Gastroesophageal sphincter (tissue), 4 donors: ENCODE measurements at places on chromosomes 6 and 20. TPM values are rescaled to one million over a fixed set of nuclear protein-coding genes. Genes with fewer than 3 reads are reported as not detected.
A peak's percentile ranks its signal among the peaks of the same experiment; 100 is the strongest.

ZBTB24 gene
- total RNA-seq = 6.8 TPM

WFDC2 gene
- not detected for total RNA-seq

POPDC3 gene
- total RNA-seq = 1.5 TPM

RBBP8NL gene
- not detected for total RNA-seq

- no peaks in the 10 kb centered on the region for H3K36me3 ChIP-seq
- H3K4me3 ChIP-seq = no peak overlapping the region
- H3K27ac ChIP-seq = no peak overlapping the region
- H3K27me3 ChIP-seq = no peaks in the 10 kb centered on the region
- ATAC-seq = no peak
- no peaks in the 10 kb centered on the region for H3K4me1 ChIP-seq
Observed at GRCh38 chr20:11581271-11581670, 336.4 kb upstream of the BTBD3 start.

GRCh38 chr6:112163295-112164257 lies 76.2 kb downstream of the FAM229B start:
- H3K36me3 ChIP-seq = peaks cover 11% of the 10 kb centered on the region
- H3K27me3 ChIP-seq = no peaks in the 10 kb centered on the region
- H3K4me1 ChIP-seq = no peaks in the 10 kb centered on the region
- ATAC-seq = peak; percentile 66
- peak overlapping the region; percentile 21 for H3K27ac ChIP-seq

DNA sequence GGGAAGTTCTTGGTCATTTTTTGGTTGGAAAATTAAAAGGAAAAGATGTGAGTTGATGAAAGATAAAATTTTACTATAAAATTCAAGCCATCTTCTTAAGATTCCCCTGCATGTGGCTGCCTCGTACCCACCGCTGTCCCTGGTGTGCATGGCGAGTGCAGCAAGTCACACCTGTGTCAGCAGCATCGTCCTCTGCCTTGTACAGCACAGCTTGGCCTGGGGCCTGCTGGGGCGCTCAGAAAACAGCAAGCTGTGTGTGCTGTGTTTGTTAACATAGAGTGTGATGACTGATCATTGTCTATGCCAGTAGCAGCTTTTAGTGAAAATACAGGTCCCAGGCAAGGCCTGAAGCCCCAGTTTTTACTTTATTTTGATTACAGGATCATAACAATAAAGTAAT lies 56.7 kb downstream of the FAM120B start:
- H3K27ac ChIP-seq = no peak overlapping the region
- H3K36me3 ChIP-seq = no peaks in the 10 kb centered on the region
- H3K4me3 ChIP-seq = no peak overlapping the region
- H3K27me3 ChIP-seq = no peaks in the 10 kb centered on the region
- no peak for ATAC-seq
- H3K4me1 ChIP-seq = no peaks in the 10 kb centered on the region

DNA sequence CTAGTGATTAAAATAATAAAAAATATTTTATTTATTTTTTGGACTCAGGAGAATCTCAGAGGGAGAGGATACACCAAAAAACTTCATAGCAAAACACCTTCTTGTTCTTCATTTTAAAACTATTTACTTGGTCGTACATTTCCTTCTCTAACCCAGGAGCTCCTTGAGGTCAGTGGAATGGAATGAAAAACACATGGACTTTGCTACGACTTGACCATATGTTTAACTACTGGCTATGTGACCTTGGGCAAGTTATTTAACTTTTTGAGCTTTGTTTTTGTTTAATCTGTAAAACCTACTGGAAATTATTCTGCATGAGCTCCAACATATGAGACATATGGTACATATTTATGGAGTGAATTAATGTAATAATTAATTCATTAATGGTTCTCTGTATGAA lies 1005.5 kb upstream of the CITED2 start:
- H3K4me3 ChIP-seq = no peak overlapping the region
- H3K27ac ChIP-seq = no peak overlapping the region
- no peaks in the 10 kb centered on the region for H3K4me1 ChIP-seq
- H3K27me3 ChIP-seq = no peaks in the 10 kb centered on the region

GRCh38 chr6:165858586-165858985 lies 195.5 kb upstream of the PDE10A start:
- no peak overlapping the region for H3K27ac ChIP-seq
- H3K4me1 ChIP-seq = no peaks in the 10 kb centered on the region

GRCh38 chr6:16316741-16317251 lies 78.4 kb downstream of the GMPR start:
- no peak overlapping the region for H3K27ac ChIP-seq
- H3K4me1 ChIP-seq = peaks cover 28% of the 10 kb centered on the region
- H3K36me3 ChIP-seq = no peaks in the 10 kb centered on the region
- ATAC-seq = no peak
- H3K27me3 ChIP-seq = no peaks in the 10 kb centered on the region

GRCh38 chr6:43308101-43308989 lies at the start of gene CRIP3:
Gene CRIP3, minus strand, starts transcription at chr6:43308826. Its CDS starts 34 bp downstream, at chr6:43308792.
- no peaks in the 10 kb centered on the region for H3K36me3 ChIP-seq
- H3K4me3 ChIP-seq = peak within 1 kb of the TSS; percentile 46
- peaks cover 35% of the 10 kb centered on the region for H3K27me3 ChIP-seq
- no peaks in the 10 kb centered on the region for H3K4me1 ChIP-seq

DNA sequence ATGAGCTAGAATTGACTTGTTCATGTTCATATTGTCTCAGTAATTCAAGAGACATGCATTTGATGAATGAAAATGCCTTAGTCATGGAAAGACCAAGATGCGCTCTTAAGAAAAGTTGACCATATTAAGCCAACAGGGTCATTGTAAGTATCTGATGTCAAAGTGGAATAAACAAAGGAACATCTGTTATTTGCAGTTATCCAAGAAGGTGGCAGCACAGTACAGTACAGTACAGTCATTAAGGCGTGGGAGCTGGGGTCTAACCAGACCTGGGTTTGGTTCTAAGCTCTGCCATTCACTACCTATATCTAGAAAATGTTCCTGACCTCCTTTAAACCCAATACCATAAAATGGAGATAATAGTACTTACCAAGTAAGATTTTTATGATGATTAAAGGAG lies 178.1 kb downstream of the BACH2 start:
- H3K36me3 ChIP-seq = no peaks in the 10 kb centered on the region
- no peak overlapping the region for H3K4me3 ChIP-seq

GRCh38 chr6:15484140-15484539 lies 178.7 kb downstream of the DTNBP1 start:
- H3K4me1 ChIP-seq = no peaks in the 10 kb centered on the region
- no peak overlapping the region for H3K27ac ChIP-seq
- no peaks in the 10 kb centered on the region for H3K27me3 ChIP-seq
- ATAC-seq = no peak
- no peak overlapping the region for H3K4me3 ChIP-seq
- H3K36me3 ChIP-seq = no peaks in the 10 kb centered on the region

DNA sequence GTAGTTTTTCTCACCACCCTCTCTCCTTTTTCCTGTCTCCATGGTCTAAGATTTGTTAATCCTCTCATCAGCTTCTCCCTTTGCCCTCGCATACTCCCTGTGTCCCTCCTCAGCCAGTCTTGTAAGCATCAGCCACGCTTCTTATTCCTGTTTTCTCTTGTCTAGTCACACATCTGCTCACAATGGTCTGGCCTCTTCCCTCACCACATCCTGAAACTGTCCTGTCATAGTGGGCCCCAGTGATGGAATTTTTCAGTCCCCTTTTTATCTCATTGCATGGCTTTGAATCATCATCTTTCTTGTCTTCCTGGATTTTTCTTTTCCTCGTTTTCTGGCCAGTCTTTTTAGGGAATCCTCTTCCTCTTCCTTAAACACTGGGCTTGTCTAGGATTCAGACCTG lies 57.2 kb downstream of the GFRA4 start:
- H3K36me3 ChIP-seq = peaks cover 59% of the 10 kb centered on the region
- H3K27ac ChIP-seq = no peak overlapping the region
- no peaks in the 10 kb centered on the region for H3K4me1 ChIP-seq
- no peak for ATAC-seq
- H3K4me3 ChIP-seq = no peak overlapping the region

DNA sequence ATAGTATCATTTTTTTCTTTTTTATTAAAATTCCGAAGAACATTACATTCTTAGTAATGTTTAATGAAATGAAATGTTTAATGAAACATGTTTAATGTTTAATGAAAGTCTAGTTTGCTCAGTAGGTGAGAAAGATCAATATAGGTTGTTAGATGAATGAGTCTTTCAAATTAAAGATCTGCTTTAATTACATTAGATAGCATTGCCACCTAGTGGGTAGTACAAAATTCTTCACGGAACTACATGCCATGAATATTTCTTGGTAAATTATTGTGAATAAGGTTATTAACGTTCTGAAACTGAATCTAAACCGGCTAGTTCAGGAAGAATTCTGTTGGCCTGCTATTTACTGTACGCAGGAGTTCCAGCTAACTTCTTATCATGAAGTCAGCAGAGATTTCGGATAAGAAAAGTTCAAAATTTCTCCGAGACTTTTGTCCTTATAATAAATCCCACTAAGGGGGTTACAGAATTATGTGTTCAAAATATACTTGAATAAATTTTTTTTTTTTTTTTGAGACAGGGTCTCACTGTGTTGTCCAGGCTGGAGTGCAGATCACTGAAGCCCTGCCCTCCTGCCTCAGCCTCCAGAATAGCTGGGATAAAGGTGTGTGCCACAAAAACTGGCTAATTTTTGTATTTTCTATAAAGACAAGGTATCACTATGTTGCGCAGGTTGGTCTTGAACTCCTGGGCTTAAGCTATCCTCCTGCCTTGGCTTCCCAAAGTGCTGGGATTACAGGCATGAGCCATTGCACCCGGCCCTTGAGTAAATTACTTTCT lies 7.9 kb upstream of the GMNN start:
- H3K4me1 ChIP-seq = no peaks in the 10 kb centered on the region
- no peak for ATAC-seq
- H3K4me3 ChIP-seq = no peak overlapping the region
- no peak overlapping the region for H3K27ac ChIP-seq
- H3K27me3 ChIP-seq = no peaks in the 10 kb centered on the region
- H3K36me3 ChIP-seq = no peaks in the 10 kb centered on the region
